ENCODE measurements at places on chromosomes 4 and X. TPM values are rescaled to one million over a fixed set of nuclear protein-coding genes. Genes with fewer than 3 reads are reported as not detected.
A peak's percentile ranks its signal among the peaks of the same experiment; 100 is the strongest.

DNA sequence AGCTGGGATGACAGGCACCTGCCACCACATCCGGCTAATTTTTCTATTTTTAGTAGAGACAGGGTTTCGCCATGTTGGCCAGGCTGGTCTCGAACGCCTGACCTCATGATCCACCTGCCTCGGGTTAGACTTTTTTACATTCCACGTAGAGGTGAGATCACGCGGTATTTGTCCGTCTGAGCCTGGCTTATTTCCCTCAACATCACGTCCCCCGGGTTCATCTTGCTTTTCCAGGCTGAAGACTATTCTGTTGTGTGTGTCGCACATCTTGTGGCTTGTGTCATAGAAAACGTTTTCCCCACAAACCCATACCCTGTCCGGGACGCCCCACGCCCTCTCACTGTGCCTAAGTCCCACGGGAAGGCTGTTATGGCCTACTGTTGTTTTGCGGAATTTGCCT, 185.3 kb downstream of the CRLF2 start:
- H3K4me1 ChIP-seq = no peaks in the 10 kb centered on the region
- H3K27ac ChIP-seq = no peak overlapping the region
- no peaks in the 10 kb centered on the region for H3K27me3 ChIP-seq

GRCh38 chr4:18736551-18736950, 715.0 kb upstream of the LCORL start:
- no peaks in the 10 kb centered on the region for H3K36me3 ChIP-seq
- DNase-seq = no peak
- no peak overlapping the region for H3K27ac ChIP-seq
- H3K27me3 ChIP-seq = no peaks in the 10 kb centered on the region

DNA sequence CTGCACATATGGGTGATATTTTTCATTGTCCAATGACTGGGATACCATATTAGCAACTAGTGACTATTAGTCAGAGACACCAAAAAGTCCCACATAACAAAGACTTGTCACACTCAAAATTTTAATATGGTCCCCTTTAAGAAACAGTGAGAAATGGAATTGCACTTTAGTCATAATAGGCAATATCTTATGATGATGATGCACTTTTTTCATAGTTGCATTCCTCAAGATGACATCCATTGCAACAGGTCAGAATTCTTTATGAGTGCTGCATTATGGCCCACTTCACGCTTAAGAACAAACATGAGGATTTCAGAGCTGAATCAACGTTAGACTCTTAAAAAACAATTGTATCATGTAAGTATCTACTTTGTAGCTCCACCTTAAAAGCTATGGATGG, 608.4 kb upstream of the HTR2C start:
- H3K4me1 ChIP-seq = no peaks in the 10 kb centered on the region
- H3K27ac ChIP-seq = no peak overlapping the region
- DNase-seq = no peak

DNA sequence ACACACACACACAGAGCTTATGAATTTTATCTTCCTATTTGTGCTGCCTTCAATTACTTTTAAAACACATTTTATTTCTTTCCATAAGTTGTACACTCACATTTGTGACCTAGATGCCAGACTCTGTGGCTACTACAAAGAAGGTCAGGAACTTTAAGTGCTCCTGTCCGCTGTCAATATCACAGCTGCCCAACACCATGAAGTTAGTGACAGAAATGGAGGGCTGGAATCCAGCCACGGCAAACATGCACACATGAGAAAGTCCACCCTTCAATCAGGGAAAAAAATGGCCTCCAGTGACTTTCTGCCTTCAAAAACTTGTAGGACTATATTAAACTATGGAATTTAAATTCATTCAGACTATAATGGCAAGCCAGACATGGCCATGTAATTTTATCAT, 334.4 kb upstream of the FSTL5 start:
- H3K36me3 ChIP-seq = no peaks in the 10 kb centered on the region
- no peaks in the 10 kb centered on the region for H3K4me1 ChIP-seq
- no peak for DNase-seq
- H3K27me3 ChIP-seq = no peaks in the 10 kb centered on the region

DNA sequence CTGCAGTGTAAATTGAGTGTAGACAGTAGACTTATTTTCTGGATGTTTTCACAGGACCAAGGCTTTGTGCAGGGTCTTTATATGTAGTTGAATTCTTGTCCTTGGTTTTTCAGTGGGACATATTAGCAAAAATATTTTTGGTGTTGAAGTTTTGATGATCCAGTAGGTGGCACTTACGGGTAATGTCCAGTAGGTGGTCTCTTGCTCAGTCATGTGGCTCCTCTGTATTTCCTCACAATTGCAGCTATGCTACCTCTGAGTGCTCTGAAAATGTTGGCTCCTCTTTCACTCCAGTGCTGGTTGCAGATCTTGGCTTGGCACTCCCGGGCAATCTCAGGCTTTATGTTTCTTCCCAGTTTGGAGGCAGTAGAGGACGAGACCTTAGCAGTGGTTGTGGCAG, 419.8 kb upstream of the AMOT start:
- no peaks in the 10 kb centered on the region for H3K4me1 ChIP-seq
- H3K27me3 ChIP-seq = no peaks in the 10 kb centered on the region
- no peaks in the 10 kb centered on the region for H3K36me3 ChIP-seq
- no peak for DNase-seq

GRCh38 chr4:95949136-95949765, 109.4 kb downstream of the PDHA2 start:
- DNase-seq = no peak
- H3K36me3 ChIP-seq = no peaks in the 10 kb centered on the region
- no peaks in the 10 kb centered on the region for H3K27me3 ChIP-seq
- H3K4me3 ChIP-seq = no peak overlapping the region
- no peak overlapping the region for H3K27ac ChIP-seq
- no peaks in the 10 kb centered on the region for H3K4me1 ChIP-seq

- no peaks in the 10 kb centered on the region for H3K36me3 ChIP-seq
- H3K4me3 ChIP-seq = peak within 1 kb of the TSS; percentile 79
- DNase-seq = peak; percentile 95
- peak within 1 kb of the TSS; percentile 76 for H3K27ac ChIP-seq
- H3K27me3 ChIP-seq = no peaks in the 10 kb centered on the region
- peaks cover 9% of the 10 kb centered on the region for H3K4me1 ChIP-seq
These were observed at the start of gene TIGD2 for GRCh38 chr4:89110986-89111832. Gene TIGD2, plus strand, starts transcription at chr4:89111533. Its CDS starts 1,442 bp downstream, at chr4:89112975.

DNA sequence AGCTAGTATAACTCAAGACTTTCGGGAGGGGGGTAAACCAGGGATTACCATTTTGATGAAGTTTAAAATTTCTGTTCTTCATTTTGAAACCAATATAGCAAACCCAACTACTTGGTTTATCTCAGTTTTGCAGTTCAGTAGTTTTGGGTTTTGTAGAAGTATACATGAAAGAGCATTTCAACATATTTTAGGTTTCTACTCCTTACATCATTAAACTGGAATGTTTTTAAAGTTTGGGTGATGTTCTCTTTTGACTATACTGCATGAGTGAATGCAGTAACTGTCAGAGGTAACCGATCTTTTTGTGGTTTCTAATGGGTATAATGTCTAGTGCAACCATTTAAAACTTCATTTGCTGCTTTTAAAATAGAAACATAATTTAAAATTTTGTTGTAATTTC, 248.3 kb upstream of the MAD2L1 start:
- H3K4me1 ChIP-seq = no peaks in the 10 kb centered on the region
- H3K27me3 ChIP-seq = no peaks in the 10 kb centered on the region

Gene DIPK2B
- 25.2 TPM for total RNA-seq

DNA sequence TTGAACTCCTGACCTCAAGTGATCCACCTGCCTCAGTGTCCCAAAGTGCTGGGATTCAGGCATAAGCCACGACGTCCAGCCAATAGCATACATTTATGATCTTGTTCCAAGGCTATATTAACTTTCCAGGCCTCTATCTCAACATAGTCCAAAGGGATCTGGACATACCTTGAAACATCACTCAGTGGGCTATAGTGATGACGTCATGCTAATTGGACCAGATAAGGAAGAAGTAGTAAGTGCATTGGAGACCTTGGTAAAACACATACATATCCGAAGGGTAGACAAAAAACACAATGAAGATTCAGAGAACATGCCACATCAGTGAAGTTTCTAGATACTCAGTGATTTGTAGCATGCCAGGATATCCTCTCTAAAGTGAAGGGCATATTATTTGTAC, 37.4 kb upstream of the USP26 start:
- no peaks in the 10 kb centered on the region for H3K36me3 ChIP-seq
- no peak overlapping the region for H3K27ac ChIP-seq
- DNase-seq = no peak

- no peak overlapping the region for H3K4me3 ChIP-seq
- H3K27me3 ChIP-seq = no peaks in the 10 kb centered on the region
- no peaks in the 10 kb centered on the region for H3K36me3 ChIP-seq
- no peak for DNase-seq
These were observed 72.1 kb downstream of the PARM1 start for GRCh38 chr4:75004755-75005668.

DNA sequence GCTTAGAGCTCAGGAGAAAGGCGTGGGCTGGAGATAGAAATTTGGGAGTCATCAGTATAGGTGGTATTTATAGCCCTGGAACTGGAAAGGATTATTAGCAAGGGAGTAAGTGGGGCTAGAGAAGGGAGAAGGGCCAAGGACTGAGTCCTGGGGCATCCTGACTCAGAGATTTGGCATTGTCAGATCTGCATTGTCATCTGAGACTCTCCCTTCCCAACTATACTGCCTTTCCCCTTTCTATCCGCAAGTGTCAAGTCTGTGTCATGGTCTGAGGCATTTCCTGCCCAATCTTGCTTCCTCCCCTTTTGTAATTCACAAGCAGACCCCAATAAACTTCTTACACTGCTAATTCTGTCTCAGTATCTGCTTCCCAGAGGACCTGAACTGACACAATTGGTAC, 24.4 kb upstream of the SLC25A43 start:
- no peaks in the 10 kb centered on the region for H3K36me3 ChIP-seq
- no peak for DNase-seq
- no peaks in the 10 kb centered on the region for H3K4me1 ChIP-seq
- no peaks in the 10 kb centered on the region for H3K27me3 ChIP-seq

GRCh38 chrX:42524379-42524778, 253.6 kb downstream of the PPP1R2C start:
- H3K27me3 ChIP-seq = no peaks in the 10 kb centered on the region
- H3K27ac ChIP-seq = no peak overlapping the region
- no peaks in the 10 kb centered on the region for H3K4me1 ChIP-seq
- H3K4me3 ChIP-seq = no peak overlapping the region

- H3K36me3 ChIP-seq = no peaks in the 10 kb centered on the region
- no peak for DNase-seq
- H3K27ac ChIP-seq = no peak overlapping the region
- H3K27me3 ChIP-seq = no peaks in the 10 kb centered on the region
- H3K4me3 ChIP-seq = no peak overlapping the region
These were observed 39.0 kb upstream of the SLITRK4 start for GRCh38 chrX:143674926-143675325.

DNA sequence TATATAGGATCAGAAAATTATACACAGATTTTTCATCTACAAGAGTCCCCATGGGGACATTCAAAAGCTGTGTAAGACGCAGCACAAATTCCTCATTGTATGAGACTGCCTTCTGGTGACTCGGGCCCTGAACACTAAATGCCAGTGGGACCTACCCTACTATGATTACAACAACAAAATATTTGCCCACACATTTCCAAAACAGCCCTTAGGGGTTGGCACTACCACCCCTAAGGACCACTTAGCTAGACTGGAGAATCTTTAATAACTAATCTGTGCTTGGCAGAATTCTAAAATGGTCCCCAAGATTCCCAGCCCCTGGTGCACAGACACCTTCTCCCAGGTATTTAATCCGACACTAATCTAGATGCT, 29.1 kb downstream of the UCHL1 start:
- no peaks in the 10 kb centered on the region for H3K27me3 ChIP-seq
- no peak overlapping the region for H3K27ac ChIP-seq
- no peaks in the 10 kb centered on the region for H3K4me1 ChIP-seq
- no peak overlapping the region for H3K4me3 ChIP-seq

DNA sequence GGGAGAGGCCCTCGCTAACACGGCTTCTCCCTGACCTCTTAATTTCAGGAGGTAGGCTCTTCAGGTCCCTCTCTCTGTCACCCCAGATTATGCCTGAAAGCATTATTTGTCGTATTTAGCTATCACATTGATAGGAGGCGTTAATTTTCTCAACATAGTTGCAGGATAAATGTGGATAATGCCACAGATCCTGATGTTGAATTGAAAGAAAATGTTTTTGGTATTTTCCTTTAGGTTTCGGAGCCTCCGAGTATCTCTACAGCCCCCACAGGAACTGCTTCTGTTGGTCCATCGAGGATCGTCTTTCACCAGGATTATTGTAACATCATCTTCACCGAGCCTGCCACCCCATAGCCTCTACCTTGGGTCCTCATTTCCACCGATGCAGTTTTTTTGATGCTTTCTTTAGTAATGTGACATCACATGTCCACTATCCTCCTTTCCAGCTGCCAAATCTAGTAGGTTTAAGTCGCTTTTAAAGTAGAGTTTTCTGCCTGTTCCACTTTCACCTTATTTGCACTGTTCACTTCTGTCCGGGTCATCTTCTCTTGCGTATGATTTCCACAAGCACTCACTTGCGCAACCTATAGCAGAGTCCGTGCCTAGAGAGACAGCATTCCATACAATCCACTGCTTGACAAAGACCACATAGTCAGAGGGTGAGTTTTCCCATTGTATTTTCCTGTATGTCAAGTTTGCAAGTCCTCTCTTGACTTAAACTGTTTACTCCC, 665 bp downstream of the TIGD2 start:
- peak overlapping the region; percentile 81 for H3K27ac ChIP-seq
- peak; percentile 60 for DNase-seq
- no peaks in the 10 kb centered on the region for H3K27me3 ChIP-seq
- no peaks in the 10 kb centered on the region for H3K36me3 ChIP-seq

GRCh38 chr4:39820186-39820585, 122.2 kb downstream of the UBE2K start:
- no peaks in the 10 kb centered on the region for H3K36me3 ChIP-seq
- no peak for DNase-seq
- H3K4me1 ChIP-seq = no peaks in the 10 kb centered on the region
- H3K27ac ChIP-seq = no peak overlapping the region
- no peaks in the 10 kb centered on the region for H3K27me3 ChIP-seq

GRCh38 chrX:74242050-74242449, 61.9 kb upstream of the ZCCHC13 start:
- H3K36me3 ChIP-seq = peaks cover 3% of the 10 kb centered on the region
- no peaks in the 10 kb centered on the region for H3K27me3 ChIP-seq
- no peak overlapping the region for H3K4me3 ChIP-seq
- H3K4me1 ChIP-seq = peaks cover 3% of the 10 kb centered on the region
- H3K27ac ChIP-seq = no peak overlapping the region

Gene USP46
- total RNA-seq = 16.9 TPM

GRCh38 chr4:122548886-122549630, 71.8 kb downstream of the IL21 start:
- no peaks in the 10 kb centered on the region for H3K36me3 ChIP-seq
- no peaks in the 10 kb centered on the region for H3K27me3 ChIP-seq
- H3K27ac ChIP-seq = no peak overlapping the region
- no peaks in the 10 kb centered on the region for H3K4me1 ChIP-seq
